ENCODE measurements at places on chromosomes 2 and 18. TPM values are rescaled to one million over a fixed set of nuclear protein-coding genes. Genes with fewer than 3 reads are reported as not detected.

GRCh38 chr18:75183524-75183923, 25.4 kb downstream of the PTGR3 start:
- H3K4me3 ChIP-seq, result no peak overlapping the region
- no peak overlapping the region for H3K27ac ChIP-seq
- no peaks in the 10 kb centered on the region for H3K36me3 ChIP-seq
- DNase-seq, result no peak

GRCh38 chr2:14492920-14493503, 139.5 kb upstream of the LRATD1 start:
- H3K4me1 ChIP-seq, result no peaks in the 10 kb centered on the region
- no peak overlapping the region for H3K27ac ChIP-seq
- H3K36me3 ChIP-seq, result no peaks in the 10 kb centered on the region
- no peak overlapping the region for H3K4me3 ChIP-seq

DNA sequence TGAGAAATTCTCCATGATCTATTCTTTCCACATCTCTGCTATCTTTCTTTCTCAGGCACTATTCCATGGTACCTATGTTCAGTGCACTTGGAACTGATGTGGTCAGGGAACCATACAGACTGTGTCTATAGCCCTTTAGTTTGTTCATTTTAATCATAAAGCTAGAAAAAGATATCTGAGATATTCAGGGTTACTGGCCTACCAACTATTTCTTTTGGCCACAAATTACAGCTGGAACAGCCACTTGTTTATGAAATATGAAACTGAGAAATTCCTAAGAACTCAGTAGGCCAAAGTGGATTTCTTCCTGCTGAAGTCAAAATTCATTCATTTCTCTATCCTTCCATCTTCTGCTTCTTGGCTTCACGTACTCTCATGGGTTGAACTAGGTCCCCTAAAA, 22.8 kb upstream of the LYPD1 start:
- H3K4me1 ChIP-seq, result no peaks in the 10 kb centered on the region
- no peak for DNase-seq
- no peaks in the 10 kb centered on the region for H3K27me3 ChIP-seq
- no peak overlapping the region for H3K27ac ChIP-seq

- H3K4me3 ChIP-seq, result no peak overlapping the region
- H3K4me1 ChIP-seq, result no peaks in the 10 kb centered on the region
- H3K36me3 ChIP-seq, result no peaks in the 10 kb centered on the region
- no peak overlapping the region for H3K27ac ChIP-seq
These were observed 5.0 kb downstream of the NT5DC4 start for GRCh38 chr2:112725545-112726457.

DNA sequence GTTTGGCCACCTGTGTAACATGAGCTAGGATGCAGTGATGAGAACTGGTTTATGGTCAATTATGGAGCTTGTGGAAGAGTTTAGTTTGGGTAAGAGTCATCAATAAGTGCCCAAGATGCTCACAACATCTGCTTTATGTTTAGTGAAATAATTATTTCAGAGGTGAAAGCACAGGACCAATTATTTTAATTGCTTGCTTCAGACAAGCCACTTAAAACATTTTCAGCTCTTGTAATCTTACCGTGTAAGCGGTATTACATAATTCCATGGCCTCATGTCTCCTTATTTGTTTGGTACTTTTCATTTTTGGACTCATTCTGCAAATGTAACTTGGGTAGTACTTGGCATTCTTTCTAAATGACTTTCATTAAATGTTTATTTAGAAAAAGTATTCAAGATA, 5.4 kb downstream of the B3GNT2 start:
- no peaks in the 10 kb centered on the region for H3K36me3 ChIP-seq
- H3K27ac ChIP-seq, result no peak overlapping the region
- no peak overlapping the region for H3K4me3 ChIP-seq
- no peak for DNase-seq
- H3K4me1 ChIP-seq, result peaks cover 10% of the 10 kb centered on the region

DNA sequence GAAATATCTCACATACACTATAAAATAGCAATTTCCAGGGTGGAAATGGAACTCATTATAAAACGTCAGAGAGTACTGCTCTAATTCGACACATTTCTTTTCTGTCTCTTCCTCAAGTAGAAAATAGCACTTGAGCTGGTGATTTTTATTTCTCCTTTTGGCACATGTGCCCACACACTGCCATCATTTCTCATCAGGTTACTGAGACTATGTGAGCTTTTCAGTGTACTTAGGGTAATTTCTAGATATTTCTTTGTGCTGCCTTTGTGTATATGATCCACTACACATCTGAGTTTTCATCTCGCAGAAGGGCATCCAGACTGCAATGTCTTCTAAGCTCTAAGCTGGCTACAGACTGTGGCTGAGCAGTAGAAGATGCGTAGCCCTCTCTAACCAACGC, 62.1 kb upstream of the PGAP1 start:
- no peak overlapping the region for H3K4me3 ChIP-seq
- H3K27me3 ChIP-seq, result no peaks in the 10 kb centered on the region
- H3K36me3 ChIP-seq, result no peaks in the 10 kb centered on the region
- no peak overlapping the region for H3K27ac ChIP-seq

NAT8 gene
- 0.64 TPM for polyA plus RNA-seq

Data from ovary (tissue), 10 donors.